NCI-H524 (cell line): ENCODE measurements at places on chromosomes 1 and 21.

DNA sequence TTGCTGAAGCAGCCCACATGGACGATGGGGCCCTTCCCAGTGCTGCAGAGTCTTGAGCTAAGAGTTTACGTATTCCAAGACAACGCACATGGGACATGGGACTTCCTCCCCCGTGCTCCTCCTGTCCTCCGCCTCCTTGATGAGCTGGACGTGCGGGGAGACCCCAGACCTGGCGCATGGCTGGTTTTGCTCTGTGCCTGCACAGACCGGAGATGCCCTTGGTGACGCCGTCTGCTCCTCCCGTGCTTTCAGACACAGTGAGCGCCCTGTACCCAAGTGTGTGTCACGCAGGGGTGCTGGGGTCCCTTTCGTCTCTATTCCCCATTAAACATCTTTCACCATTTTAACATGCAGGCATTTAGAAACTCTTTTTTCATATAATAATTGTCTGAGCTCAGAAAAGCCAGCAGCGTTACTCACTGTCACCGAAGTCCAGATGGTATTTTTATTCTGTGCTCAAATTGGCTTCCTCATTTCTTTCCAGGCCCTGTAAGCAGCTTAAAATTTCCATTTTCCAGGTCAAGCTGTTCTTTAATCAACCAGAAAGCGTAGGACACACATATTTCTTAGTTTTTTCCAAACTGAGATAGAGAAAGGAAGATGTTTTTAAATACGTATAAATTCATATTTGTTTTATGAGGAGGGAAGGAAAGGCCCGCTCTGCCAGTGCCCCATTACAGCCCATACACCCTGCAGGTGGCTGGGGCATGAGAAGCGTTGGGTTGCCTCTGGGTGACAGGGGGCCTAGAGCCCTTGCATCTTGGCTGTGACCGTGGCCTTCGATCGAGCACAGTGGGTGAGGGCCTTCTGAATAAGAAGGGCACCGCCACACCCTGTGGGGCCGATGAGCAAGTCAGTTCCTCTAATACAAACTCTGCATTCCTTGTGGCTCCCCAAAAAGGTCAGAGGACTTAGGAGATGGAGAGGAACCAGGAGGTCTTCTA lies 17.9 kb upstream of the ZBTB21 start:
- peak; percentile 58 for DNase-seq

DNA sequence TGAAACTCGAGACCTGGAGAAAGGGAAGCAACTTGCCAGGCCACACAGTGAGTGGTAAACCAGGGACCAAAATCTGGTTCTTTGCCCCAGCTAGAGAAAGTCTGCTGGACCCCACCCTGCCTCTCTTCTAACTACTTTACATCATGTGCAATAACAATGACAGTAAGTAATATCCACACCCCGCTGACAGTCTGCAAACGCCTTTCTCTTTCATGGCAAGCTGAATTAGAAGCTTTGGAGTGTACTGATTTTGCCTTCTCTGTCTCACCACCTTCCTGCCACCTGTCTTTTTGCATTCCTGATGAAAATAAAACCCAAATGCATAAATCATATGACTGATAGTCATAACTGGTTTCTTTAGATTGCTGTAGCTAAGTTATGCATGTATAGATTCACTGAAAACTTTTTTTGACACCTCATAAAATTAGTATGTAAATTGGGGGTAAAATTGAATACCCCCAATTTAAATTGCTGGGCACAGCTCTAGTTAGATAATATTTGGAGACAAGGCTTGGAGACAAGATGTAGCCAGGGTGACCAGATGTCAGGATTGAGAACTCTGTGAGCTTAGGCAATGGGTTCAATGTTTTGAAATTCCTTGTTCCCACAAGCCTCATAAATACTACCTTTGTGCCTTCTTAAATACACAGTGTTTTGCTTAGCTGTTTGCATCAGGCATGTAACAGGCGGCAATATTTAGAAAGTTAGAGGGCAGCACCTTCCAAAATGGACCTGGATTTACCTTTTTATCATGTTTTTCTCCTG lies 73.5 kb downstream of the ST6GALNAC5 start:
- DNase-seq, result no peak

- no peak for DNase-seq
These were observed 25.0 kb downstream of the LRRC8C start for GRCh38 chr1:89657886-89658285.

DNA sequence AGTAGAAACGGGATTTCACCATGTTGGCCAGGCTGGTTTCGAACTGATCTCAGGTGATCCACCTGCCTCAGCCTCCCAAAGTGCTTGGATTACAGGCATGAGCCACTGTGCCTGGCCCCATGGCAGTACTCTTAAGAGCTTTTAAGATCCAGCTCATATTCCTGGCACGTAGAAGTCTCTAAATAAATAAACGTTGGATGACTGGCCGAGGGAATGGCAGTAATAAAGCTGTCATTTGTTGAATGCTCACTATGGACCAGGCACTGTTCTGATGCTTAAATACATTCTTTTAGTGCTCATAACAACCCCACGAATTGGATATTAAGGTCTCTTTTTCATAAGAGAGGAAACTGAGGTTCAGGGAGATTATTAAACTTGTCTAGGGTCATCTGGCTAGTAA lies 20.9 kb downstream of the UBIAD1 start:
- no peak for DNase-seq

DNA sequence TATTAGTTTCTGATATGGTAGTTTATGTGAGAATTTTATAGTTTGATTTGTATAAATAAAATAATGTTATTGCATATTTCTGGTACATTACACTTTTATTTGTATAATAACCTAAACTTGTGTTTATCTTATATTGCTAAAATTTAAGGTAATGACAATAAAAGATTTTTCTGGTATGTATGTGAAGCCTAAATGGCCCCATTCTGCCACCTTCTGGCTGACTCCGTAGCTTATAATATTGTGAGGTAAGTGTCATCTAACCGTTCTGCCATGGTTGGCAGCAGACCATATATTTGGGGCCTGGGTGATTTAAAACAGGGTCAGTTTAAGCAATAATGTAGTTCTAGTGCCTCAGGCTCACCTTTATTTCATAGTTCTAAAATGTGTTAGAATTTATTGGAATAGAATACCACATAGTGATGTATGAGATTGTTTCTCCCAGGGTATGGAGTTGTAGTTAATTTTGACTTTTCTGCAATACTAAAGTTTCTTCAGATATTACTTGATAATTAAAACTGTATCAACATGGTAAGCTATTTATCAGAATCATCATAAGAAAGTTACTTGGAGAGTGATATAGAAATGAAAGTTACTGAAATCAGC lies 21.2 kb upstream of the PRKACB start:
- peak; percentile 53 for DNase-seq

DNA sequence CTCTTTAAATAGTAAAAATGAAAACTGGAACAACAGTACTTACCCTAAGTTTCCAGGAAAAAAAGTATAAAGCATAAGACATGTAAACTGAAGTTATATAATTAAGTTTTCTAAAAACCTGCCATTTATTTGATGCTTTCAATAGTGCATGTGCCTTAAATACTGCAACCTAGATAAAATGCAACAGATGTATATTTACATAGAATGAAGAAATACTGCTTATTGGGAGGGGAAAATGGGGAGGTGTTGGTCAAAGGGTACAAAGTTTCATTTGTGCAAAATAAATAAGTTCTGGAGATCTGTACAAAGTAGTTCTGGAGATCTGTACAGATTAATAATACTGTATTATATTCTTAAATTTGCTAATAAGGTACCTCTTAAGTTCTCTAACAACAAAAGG lies 68.6 kb downstream of the PRPF38A start:
- DNase-seq, result no peak

GRCh38 chr1:98399218-98399617 lies 262.3 kb upstream of the SNX7 start:
- no peak for DNase-seq

DNA sequence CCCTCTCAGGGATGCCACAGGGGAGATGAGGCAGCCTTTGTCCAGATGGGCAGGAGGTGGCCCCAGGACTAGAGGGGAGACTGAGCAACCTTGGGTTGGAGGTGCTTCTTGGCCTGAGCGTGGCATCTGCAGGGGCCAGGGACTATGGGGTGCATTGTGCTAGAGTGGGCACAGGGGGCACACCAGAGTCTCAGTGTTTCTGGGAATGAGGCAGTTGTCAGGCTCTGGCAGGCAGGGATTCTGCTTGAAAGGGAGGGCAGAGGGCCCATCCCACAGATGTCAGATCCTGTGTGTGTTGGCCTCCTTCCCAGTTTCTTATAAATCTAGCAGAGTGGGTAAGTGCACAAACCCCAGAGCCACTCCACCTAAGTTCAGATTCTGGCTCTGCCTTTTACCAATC lies 13.7 kb downstream of the LGR6 start:
- DNase-seq, result peak; percentile 85

GRCh38 chr1:70504821-70505193 lies 93.7 kb downstream of the CTH start:
- DNase-seq, result no peak

GRCh38 chr1:15799928-15800835 lies 7.3 kb downstream of the UQCRHL start:
- no peak for DNase-seq

DNA sequence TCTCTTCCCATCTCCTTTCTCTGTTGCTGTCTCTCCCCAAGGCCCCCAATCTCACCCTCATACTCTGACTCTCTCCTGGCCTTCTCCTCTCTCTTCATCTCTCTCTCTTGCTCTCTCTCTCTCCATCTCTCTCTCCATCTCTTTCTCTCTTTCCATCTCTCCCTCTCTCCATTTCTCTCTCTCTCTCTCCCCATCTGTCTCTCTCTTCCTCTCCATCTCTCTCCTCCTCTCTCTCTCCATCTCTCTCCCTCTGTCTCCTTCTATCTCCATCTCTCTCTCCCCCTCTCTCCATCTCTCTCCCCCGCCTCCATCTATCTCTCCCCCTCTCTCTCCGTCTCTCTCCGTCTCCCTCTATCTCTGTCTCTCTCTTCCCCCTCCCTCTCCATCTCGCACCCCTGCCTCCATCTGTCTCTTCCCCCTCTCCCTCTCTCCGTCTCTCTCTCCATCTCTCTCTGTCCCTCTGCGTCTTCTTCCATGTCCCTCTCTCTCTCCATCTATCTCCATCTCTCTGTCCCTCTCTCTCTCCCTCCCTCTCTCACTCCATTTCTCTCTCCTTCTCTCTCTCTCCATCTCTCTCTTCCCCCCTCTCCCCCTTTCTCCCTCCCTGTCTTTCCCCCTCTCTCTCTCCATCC lies 16.0 kb upstream of the EPHA8 start:
- DNase-seq, result no peak

- no peak for DNase-seq
These were observed 72.2 kb upstream of the RALGPS2 start for GRCh38 chr1:178652506-178653490.

GRCh38 chr1:66373157-66373591 lies 160.8 kb upstream of the SGIP1 start:
- no peak for DNase-seq

DNA sequence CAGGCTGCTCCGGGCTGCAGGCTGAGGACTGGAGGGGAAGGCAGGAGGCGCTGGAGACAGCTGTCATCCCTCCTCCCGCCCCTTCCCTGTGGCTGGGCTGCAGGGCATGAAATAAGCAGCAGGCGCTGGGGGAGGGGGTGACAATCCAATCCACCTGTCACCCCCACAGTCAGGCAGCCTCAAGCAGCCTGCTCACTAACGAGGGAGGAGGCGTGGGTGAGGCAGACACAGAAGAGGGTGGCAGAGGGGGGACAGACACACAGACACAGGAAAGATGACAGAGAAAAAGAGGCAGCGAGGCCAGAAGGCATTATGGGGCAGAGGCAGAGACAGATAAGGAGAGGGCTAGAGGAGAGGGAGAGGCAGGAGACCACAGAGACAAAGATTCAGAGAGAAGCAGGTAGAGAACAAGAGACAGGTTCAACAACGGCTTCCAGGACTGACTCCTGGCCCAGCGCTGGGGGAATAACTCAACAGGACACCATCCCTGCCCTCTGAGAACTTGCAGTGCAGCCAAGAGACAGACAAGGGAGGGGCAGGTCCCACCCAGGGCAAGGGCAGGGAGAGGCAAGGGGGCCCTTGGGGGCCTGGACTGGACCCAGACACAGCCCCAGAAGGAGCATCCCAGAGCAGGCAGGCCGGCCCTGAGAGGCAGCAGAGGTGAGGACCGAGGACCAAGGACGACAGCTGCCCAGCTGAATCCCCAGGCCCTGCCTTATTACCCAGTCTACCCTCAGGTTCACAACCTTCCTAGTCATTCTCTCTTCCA lies 11.2 kb downstream of the MEF2D start:
- DNase-seq, result peak; percentile 93

GRCh38 chr1:229209816-229210215 lies 61.1 kb upstream of the RAB4A start:
- no peak for DNase-seq

- DNase-seq, result no peak
These were observed 116.8 kb downstream of the VPS13D start for GRCh38 chr1:12346483-12347151.

GRCh38 chr1:178724728-178725465 lies at the start of gene RALGPS2:
Gene RALGPS2 (plus strand): TSS chr1:178725244. CDS start chr1:178776765, 51,521 bp downstream.
- peak; percentile 65 for DNase-seq

DNA sequence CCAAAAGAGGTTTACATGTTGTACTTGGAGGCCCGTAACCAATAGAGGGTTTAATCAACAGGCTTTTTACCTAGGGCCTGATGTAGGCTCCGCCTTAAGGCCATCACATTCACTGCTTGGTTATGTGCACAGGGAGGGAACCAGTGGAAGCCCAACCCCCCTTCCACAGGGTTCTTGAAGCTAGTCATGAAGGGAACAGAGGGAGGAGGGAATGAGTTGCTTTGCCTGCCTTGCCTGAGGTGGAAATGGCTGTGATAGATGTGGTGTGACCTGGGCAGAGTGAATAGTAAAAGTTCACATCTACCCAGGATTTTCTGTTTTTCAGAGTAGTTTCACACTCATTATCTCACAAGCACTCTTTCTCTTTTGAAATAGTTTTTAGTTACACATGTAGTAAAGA lies 215.1 kb downstream of the ST6GALNAC3 start:
- no peak for DNase-seq

- DNase-seq, result peak; percentile 94
These were observed 10.9 kb downstream of the MYBPHL start for GRCh38 chr1:109295712-109296415.

DNA sequence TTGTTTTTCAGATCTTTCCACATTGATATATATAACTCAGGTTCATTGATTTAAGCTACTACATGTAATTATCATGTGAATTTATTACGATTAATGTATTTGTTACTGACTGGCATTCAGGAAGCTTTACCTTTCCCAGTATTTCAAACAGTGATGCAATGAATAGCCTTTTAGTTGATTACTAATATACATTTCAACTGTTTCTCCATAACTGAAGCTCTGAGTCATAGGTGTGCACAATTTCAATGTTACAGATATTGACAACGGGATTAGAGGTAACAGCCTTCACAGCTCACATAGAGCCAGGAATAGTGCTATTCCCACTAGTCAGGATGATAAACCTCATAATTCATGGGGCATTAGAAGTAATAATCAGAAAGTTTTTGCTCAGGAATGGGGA lies 25.1 kb downstream of the RAVER2 start:
- no peak for DNase-seq
